GM06990 (cell line): ENCODE measurements at places on chromosomes 13 and 19.

- DNase-seq, result peak; percentile 89
These were observed 721 bp downstream of the TNFSF11 start for GRCh38 chr13:42574435-42575311.

- DNase-seq, result no peak
These were observed 1193.1 kb downstream of the EFNB2 start for GRCh38 chr13:105342281-105342820.

DNA sequence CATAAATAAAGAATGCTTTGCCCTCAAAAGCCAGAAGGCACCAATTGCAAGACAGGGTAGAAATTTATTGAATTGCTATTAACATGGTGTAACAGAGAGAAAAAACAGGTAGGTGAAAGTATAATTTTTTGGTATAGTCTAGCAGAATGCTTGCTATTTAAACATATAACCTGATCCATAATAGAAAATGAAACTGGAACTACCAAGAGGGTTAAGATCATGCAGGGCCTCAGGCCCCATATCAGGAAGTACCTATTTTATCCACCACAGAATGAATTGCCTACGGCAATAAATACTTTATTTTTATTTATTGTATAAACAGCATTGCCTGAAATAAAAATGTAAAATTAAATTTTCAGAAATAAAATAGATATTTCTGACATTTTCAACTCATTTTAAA is 159.5 kb downstream of the PRR20E start:
- no peak for DNase-seq

DNA sequence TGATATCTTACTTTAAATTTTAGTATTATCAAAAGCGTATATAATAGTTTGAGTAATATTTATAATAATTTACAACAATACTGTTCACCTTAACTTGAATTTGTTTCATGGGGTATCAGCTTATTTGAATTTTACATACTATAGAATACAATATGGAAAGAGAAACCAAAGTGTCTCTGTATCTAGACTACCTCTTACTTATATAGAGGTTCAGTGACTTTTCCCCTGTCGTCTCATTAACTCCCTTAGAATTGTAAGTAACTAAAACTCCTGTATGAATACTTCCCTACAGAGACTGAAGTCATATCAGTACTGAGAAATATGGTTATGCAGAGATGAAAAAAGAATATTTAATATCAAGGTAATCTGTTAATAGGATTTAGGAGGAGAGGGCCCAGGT is 26.8 kb downstream of the COG6 start:
- no peak for DNase-seq

DNA sequence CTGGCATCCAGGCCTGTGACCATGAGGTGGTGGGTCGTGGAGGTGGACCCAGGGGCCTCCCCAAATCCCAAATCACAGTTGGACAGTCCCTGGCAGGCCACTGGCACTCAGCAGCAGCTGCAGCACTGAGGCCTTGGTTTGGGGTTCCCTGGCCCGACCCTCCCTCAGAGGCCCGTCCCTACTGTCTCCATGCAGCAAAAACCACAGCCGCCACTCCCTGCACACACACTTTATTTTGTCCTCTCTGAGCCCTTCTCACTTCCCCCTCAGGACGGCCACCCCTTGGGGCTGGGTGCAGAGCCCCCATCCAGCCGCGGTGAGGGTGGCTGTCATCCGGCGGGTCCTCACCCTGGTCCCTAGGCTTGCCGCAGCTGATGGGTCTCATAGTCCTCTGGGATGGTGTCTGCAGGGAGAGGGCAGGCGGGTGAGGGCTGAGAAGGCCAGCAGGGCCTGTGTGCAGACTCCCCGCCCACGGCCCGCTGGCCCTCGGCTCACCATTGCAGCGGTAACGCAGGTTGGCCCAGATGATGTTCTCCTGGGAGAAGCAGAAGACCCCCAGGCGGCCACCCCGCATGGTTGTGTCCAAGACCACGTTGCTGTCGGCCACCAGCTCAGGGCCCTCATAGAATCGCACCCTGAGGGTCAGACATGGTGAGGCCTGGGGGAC is 8.4 kb downstream of the COMP start:
- no peak for DNase-seq

- peak; percentile 74 for DNase-seq
These were observed 24.6 kb upstream of the SEMA6B start for GRCh38 chr19:4583961-4584669.

DNA sequence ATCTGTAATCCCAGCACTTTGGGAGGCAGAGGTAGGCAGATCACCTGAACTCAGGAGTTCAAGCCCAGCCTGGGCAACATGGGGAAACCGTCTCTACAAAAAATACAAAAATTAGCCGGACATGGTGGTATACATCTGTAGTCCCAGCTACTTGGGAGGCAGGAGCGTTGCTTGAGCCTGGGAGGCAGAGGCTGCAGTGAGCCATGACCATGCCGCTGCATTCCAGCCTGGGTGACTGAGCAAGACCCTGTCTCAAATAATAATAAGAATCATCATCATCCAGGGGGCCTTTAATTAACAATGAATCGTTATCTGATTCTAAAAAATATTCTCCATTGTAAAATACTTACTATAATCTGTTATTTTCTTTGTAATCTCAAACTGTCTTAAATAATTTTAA is 283.4 kb downstream of the DACH1 start:
- no peak for DNase-seq

GRCh38 chr13:108155185-108156106 is 59.9 kb downstream of the LIG4 start:
- no peak for DNase-seq

GRCh38 chr19:35404879-35405622 is 34.2 kb downstream of the GPR42 start:
- peak; percentile 72 for DNase-seq

DNA sequence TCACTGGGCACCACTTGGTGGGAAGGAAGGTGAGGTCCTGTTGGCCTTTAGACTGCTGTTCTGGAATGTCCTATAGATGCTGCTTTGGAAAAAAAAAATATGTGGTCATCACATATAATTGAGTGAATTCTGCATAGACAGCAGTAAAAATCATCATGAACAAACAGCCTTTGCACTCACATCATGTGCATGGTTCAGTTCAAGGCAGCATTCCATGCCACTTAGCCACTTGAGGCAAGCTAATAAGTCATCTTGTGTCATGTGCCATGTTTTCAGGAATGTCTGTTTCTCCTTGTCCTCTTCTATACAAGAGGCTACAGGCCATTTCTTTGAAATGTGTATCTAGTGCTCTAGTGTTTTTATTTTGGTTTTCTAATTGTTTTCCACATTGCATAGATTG is 43.9 kb upstream of the TSC22D1 start:
- DNase-seq, result no peak

- DNase-seq, result no peak
These were observed 666.6 kb downstream of the SLITRK1 start for GRCh38 chr13:83215627-83216026.

DNA sequence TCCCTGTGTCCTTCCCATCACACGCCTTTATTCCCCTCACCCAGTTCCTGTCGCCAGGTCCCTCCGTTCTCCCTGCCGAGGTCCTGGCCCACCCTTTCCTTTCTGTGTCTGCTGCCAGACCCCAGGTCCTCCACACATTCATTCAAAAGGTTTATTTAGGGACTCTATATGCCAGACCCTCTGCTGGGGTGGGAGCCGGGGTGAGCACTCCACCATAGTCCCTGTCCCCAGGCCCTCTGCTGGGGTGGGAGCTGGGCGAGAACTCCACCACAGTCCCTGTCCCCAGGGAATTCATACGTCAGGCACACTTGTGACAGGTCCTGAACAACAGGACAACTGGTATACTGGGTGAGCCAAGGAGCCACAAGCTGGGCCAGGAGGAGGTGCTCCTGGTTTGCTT is 34.4 kb upstream of the TUBGCP3 start:
- DNase-seq, result no peak

DNA sequence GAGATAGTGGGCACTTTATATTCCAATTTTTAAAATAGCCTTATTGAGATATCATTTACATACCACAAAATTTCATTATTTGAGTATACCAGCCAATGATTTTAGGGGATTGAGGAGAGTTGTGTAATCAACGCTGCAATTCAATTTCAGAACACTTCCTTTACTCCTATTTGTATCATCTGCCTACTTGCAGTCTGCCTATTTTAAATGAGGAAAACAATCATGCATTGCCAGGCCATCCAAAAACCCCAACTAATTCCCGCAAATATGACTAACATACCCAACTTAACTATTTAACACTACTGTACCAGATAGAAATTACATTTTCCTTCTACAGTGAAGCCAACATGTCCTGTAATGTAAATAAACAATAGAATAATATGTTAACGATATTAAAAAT is 26.7 kb downstream of the CAB39L start:
- DNase-seq, result no peak

DNA sequence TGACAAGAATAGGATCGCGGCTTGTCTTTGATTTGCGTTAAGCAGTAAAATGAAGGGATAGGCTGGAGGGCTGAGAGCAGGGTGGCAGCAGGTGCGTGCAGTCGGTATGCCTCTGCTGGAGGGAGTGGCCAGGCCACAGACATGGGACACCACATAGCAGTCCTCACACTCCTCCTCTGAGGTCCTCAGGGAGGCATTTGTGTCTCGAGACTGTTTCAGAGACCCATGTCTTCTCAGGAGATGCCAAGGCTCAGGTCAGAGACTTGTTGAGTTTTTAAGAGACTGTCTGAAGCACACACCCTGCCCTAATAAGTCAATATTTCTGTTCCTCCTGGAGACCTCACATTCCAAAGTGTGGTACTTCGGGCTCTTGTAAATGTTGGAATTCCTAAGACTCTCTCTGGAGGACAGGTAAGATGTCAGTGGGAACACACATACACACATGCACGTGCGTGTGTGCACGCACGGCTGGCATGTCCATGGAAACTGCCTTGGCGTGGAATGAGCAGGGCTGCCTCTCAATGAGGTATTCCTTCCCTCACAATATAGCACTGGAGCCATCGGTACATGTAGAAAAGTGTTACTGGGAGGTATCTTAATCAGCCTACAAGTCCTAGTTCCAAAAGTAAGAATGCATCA is 46.4 kb downstream of the COL4A2 start:
- DNase-seq, result no peak

GRCh38 chr13:24202215-24202614 is 41.7 kb downstream of the SPATA13 start:
- no peak for DNase-seq

DNA sequence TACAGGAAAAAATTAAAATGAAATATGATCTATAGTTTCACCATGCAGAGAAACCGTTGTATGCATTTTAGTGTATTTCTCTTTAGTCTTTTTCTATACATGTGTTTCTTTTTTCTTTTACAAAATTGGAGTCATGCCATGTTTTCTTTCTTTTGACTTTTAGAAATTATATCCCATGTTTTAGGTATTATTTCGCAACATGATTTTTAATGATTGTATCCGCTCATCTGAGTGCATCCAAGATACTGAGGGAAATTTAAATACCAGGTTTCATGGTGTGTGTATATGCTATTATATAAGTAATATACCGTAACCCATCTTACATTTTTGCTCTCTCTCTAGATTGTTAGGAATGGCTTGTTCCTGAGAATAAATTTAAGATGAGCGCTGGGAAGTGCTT is 82.3 kb downstream of the GPR12 start:
- DNase-seq, result no peak

- no peak for DNase-seq
These were observed 359.3 kb upstream of the PCDH20 start for GRCh38 chr13:61774903-61775302.

GRCh38 chr19:47414469-47414868 is 4.9 kb downstream of the MEIS3 start:
- DNase-seq, result no peak

- no peak for DNase-seq
These were observed 369.3 kb downstream of the DLEU7 start for GRCh38 chr13:50474088-50474662.

GRCh38 chr13:29104461-29104860 is 284.3 kb downstream of the MTUS2 start:
- no peak for DNase-seq

- no peak for DNase-seq
These were observed 144.2 kb upstream of the VSTM2B start for GRCh38 chr19:29381353-29382203.

DNA sequence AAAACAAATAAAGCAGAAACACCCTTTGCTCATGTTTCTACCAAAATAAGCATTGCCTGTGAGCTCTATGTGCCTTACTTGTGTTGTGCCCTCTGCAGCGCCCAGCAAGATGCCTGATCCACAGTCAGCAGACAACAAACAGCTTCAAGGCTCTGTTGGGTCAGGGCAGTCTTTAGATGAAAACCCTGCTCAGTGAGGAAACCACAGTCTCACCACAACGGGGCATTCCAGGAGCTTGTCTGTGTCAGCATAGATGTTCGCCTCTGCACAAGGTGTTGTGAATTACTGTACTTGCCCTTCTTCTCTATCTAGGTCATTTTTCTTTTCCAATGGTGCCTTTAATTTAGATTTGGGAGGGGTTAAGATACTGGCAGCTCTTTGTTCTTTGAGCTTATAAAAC is 251.9 kb downstream of the COL4A1 start:
- no peak for DNase-seq

DNA sequence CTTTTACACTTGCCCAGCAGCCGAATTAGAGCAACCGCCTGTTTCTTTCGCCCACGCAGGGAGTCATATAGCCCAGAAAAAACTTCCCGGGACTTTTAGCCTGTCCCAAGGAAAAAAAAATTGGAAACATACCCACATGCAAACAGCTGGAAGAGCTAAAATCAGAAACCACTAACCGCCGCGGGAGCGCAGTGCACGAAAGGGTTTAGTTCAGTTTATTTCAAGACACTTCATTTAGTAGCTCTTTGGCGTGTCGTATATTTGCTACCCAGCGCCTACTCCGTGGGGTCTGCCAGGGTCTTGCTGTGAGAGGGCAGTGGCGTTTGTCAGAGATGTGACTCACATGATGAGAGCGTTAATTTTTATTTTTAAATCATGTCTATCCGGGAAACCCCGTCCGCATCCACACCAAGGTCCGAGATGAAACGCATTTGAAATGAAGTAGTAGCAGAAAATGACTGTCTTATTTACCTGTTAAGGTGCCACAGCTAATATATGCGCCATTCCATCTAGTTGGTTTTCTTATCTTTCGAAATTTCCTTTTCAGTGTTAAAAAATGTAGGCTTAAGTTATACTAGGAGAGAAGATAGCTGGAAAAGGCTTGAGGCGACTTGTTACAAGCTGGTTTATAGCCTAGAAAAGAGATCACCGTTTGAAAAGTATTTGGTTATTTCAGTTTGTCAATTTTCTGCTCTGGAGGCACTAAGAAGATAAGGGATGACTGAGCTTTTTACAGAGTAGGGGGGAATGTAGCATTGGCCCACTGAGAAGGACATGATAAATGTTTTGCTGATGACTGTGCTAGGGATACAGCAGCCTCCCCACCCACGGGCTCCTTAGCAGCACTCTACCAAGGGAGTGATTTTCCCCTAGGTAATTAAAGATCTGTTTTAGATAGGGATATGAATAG is 1.7 kb downstream of the KLF5 start:
- no peak for DNase-seq

DNA sequence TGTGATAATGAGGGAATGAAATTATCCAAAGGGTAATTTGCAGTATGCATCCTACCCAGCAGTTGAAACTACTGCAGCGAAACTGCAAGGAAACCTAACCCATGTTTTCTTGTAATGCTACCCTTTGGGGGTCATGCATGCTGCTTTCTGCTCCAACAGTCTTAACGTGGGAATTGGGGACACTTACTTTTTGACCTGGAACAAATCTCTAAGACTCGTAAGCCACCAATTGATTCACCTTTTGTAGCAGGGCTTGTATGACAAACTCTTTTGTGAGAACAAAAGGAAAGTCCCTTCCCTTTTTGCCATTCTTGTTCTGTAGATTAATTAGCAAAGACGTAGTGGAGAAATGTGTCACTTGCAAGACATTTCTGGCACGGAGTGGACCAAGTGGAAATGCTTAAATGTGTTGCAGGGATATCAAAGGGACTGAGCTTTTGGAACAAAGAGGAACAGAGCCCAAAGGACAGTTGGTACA is 27.4 kb downstream of the LRCH1 start:
- no peak for DNase-seq
